ENCODE measurements at places on chromosomes 16 and 17.

DNA sequence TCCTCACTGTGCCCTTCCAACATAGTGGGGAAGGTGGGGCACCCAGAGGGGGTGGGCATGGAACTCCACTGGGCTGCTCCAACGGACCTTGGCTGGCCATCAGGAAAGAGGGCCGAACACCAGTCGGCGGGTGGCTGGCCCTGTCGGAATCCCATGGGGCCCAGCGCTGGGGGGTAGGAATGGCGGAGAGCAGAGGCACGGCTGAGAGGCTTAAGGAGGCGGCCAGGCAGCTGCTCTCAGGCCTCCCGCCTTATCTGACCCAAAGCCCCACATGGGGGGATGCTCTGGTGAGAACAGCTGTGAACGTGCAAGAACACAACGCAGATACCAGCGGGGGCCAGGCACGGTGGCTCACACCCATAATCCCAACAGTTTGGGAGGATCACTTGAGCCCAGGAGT lies 4.4 kb upstream of the MYO1C start:
- DNase-seq, result no peak

DNA sequence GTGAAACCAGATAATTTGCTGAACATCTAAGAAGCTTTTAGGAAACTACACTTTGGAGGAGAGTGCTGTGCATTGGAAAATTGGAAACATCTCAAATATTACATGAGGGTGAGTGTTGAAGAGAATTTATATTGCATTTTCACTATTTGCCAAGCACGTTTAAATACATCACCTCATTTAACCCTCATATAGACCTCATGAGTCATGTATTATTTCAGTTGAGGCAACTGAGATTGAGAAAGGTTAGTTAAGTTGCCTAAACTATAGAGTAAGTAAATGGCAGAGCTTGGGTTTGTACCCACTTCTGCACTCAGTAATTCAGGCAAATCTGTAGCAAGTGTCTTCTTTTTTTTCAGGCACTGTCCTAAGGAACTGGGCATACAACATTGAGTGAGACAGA lies 3.7 kb upstream of the NLK start:
- no peak for DNase-seq

- no peak for DNase-seq
Observed at GRCh38 chr17:72804949-72805707, 287.4 kb downstream of the SLC39A11 start.

DNA sequence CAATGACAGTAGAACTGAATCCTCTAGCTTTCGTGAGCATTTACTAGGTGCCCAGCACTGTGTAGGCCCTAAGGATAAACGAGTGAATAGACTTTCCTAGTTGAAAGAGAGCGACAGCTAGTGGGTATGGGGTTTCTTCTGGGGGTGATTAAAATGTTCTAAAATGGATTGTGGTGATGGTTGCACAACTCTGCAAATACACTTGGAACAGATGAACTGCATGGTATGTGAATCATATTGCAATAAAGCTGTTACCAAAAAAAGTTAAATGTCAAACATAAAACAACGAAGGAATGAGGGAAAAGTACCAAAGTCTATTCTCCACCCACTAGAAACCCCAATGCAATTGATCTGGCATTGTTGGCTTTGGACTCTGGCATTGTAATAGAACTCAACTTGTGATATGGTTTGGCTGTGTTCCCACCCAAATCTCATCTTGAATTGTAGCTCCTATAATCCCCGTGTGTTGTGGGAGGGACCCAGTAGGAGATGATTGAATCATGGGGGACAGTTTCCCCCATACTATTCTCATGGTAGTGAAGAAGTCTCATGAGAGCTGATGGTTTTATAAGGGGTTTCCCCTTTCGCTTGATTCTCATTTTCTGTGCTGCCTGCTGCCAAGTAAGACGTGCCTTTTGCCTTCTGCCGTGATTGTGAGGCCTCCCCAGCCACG lies 70.5 kb downstream of the MARF1 start:
- no peak for DNase-seq

GRCh38 chr17:66755101-66755943 lies 79.6 kb upstream of the CACNG5 start:
- no peak for DNase-seq

GRCh38 chr16:4169415-4169814 lies 53.2 kb upstream of the ADCY9 start:
- no peak for DNase-seq

DNA sequence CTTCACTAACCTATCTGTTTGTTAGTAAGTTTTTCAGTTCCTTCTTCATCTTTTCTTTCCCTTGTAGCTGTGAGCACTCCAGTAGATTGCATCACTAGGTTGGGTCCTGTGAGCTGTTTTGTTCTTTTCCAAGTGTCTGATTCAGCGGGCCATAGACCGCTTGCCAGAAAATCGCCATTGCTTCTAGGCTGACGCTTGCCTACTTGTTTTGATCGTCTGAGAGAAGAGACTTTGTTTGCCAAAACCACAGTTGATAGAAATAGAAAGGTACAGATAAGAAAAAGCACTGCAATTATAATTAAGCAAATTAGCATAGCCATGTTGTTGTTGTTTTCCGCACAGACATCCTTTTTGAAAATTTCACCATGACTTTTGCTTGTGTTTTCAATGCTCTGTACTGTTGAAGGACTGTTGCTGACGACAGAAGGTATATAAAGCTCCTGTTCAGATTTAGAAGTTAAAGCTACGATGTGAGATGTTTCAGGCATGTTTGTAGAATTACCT lies 3.1 kb downstream of the EVI2A start:
- DNase-seq, result peak; percentile 69

DNA sequence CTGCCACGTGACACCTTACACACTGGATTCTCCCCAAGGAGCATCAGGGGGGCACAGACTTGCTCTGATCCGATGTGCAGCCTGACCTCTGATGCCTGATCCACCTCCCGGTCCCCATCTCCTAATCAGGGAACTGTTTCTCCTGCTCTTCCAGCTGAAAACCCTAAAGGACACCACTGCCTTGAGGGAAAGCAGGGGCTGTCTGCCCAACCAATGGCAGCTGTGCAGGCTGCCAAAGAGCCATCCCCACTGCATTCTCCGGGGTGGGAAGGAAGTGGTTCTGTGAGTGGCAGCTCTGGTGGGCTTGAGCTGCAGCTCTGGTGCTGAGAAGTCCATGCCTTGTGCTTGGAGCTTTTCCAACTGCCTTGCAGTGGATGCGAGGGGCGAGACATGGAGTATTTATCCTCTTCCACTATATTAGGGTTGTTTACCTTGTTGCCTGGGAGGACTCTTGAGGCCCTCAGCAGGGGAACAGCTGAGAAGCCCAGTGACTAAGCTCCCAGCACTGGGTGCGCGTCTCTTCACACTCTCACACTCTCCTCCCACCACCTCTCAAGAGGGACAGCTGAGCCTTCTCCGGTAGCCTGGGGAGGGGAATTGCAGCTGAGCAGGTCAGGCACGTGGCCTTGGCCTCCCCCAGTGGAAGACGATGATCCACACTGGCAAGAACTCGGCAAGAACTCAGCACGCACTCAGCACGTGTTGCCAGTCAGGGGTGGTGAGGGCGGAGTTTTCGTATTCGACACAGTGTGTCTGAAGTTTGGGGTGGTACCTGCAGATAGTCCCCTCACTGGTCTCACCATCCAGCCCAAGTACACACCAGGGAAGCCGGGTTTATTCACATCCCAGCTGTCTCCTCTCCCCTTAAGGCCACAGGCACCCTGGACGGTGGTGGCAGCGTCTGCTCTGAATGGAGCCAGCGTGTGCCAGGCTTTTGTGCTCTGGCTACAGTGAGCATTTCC lies 21.1 kb upstream of the SPATA32 start:
- DNase-seq, result no peak

DNA sequence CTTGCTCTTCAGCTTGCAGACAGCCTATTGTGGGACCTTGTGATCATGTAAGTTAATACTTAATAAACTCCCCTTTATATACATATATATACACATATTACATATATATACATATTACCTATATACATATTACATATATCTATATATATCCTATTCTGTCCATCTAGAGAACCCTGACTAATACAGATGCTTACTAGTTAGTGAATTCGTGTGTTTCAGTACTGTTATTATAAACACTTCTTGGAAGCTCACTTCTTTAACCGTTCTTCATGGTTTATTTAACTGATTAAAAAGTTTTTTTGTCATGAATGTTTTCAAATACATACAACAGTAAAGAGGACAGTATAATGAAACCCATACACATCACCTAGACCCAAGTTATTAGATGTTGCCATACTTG lies 12.6 kb downstream of the ORC6 start:
- no peak for DNase-seq

- DNase-seq, result peak; percentile 30
Observed at GRCh38 chr16:24013864-24014645, 178.3 kb downstream of the PRKCB start.

DNA sequence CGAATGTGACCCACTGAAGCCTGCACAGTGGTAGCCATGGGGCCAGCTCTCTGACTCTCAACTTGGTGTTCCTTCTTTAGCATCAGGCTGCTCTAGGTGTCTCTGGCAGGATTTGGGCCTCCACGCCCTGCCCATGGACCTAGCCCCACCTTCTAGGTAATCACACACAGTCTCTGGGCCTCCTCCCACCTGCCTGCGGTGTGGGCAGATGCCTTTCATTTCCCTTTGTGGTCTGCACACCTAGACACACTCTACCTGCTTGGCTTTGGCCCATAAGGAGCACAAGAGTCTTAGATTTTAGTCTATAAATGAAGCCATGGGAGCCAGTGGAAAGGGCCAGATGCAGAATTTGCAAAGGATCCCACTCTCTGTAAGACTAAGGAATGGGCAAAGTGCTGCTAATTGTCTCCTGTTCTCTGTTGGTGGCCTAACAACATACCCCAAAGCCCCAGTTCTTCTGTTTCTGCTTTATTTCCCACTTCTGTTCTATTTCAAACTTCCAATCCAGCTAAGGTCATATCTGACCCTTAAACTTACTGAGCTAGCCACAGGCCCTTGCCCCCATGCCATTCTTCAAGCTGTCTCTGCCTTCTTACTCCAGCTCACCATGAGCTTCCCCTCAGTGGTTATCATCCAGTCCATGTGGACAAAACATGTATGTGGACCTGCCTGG lies 7.2 kb upstream of the MFSD6L start:
- DNase-seq, result no peak

DNA sequence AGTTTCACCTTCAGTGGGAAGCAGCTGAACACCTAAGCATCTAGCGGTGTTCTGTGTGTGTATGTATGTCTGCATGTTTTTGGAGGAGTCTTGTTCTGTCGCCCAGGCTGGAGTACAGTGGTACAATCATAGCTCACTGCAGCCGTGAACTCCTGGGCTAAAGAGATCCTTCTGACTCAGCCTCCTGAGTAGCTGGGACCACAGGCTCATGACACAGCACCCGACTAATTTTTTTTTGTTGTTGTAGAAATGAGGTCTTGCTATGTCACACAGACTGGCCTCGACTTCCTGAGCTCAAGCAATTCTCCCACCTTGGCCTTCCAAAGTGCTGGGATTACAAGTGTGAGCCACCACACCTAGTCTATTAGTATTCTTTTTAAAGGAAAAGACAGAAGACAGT lies 30.2 kb upstream of the FAAP100 start:
- no peak for DNase-seq

GRCh38 chr17:4477255-4477791 lies 21.4 kb upstream of the SPNS2 start:
- DNase-seq, result no peak

GRCh38 chr16:17350207-17350606 lies 120.6 kb downstream of the XYLT1 start:
- no peak for DNase-seq

DNA sequence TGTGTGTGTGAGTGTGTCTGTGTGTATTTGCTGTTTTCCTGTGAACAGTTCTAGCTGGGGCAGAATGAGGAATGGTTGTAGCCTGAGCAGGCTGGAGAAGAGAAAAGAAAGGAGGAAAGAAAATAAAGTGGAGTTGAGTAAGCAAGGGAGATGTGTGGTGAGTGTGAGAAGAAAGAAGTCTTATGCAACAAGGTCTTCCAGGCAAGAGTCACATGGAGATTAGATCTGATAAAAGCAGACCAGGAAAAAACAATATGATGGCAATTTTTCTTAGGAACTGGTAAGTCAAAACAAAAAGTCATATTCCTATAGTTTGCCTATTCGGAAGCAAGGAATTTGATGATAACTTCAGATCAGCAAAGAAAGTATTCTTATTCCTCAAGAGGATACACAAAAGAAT lies 125.0 kb downstream of the HS3ST3A1 start:
- no peak for DNase-seq

GRCh38 chr16:50802000-50802399 lies 60.1 kb downstream of the CYLD start:
- DNase-seq, result no peak

- DNase-seq, result no peak
Observed at GRCh38 chr17:81416612-81417011, 21.4 kb downstream of the BAHCC1 start.

DNA sequence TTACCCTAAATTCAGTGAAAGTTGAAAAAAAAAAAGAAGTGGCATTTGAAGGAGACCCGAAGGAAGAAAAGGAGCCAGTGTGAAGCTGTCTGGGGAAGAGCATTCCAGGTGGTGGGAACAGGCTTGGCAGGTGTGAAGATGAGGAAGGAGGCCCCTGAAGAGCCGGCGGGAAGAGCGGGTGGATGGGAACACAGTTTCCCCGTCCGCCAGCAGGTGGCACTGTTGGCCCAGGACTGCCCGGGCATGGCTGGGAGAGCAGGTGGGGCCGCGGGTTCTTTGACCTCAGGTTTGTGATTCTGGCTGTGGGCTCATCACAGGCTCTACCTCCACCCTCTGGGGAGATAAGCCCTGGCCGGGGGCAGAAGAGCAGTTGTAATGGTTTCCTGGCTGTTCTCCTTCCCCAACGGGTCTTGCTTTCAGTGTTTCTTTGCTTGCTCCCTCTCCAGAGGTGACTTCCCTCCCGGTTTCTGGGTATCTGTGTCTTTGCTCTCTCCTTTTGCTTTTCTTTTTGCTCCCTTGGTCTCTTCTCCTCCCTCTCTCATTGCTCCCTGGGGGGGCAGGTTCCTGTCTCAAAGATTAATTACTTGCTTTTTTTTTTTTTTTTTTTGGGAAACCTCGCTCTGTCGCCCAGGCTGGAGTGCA lies 32.3 kb downstream of the RAP1GAP2 start:
- peak; percentile 74 for DNase-seq

GRCh38 chr16:58098207-58099096 lies 30.7 kb downstream of the CFAP20 start:
- DNase-seq, result no peak

DNA sequence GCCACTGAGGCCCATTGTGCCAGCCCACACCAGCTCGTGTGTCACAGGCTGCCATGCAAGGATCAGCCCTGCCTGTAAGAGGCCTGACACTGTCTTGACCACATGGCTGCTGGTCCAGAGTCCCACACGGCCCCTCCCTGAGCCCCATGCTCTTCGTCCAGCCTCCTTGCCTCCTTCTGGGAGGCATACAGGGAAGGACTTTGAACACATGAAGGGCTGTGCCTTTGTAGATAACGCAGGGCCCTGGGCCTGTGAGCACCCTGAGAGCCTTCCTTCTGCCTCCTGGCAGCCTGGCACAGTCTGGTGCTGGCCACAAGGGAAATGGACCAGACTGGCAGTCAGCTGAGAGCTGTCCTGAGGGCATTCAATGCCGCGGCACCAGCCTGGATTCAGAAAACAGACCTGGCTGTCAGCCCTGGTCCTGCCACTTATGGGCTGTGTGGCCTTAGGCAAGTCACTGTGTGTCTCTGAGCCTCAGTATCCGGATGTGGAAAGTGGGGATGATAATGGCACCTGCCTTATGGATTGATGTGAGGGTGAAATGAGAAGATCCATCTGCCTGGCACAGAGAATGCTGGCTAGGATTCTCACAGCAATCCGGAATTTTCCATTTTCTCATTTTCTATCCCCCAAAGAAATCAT lies 19.2 kb upstream of the SPNS2 start:
- no peak for DNase-seq

Data from CD4-positive, alpha-beta T cell (primary cell).